DMS 273 treated with DMSO at 0.1 percent for 48 hours (cell line): ENCODE measurements at places on chromosomes 13 and 19.

DNA sequence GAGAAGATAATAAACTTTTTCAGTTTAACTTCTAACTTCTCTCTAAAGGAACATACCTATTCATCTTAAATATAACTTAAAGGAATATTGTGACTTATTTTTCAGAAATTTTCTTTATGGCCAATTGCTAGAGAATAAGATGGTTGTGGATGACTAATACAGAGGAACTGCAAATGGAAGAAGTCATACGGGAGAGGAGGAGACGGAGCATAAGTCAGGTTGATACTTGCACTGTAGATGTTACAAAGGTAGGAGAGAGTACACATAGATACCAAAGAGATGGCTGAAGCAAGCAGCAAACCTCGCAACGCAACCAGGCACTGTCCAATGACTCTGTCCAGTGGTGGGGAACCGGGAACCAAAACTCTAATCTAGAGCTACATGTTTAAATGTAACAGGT lies 963.4 kb downstream of the PCDH9 start:
- no peak for DNase-seq

DNA sequence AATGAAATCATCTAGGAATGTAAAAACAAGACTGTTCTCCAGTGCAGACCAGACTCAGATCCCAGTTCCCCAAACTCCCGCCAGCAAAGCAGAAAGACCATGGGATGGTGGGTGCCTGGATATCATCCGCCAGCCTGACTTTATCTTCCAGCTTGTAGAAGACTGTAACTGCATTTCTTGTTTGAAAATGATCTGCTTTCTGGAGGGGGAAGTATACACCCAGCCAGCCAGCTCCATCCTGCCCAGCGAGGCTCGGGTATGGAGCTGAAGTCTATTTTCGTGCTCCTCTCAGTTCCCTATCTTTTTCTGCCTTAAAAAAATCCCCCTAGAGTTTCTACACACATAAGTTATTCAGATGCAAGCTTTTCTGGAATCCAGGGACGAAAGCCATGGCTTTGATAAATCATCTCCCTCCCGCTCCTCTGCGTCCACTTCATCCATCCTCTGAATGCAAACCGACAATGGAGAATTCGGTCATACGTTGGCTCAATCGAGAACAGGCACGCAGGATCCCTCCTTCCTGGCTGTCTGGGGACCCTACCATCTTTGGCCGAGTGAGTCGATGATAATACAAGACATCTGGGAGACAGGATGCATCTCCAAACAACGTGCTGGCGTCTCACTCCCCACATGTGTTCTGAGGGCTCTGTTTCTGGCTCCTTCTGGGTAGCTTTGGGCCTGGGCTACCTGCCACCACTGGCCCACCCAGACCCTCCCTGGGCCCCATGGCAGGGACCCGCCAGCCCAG lies 31.2 kb downstream of the CEBPG start:
- no peak for DNase-seq

- no peak for DNase-seq
These were observed at the start of gene PRMT1 for GRCh38 chr19:49677231-49677900. Gene PRMT1, plus strand, starts transcription at chr19:49677271. Its CDS starts 10 bp downstream, at chr19:49677281.

- peak; percentile 45 for DNase-seq
These were observed 1.0 kb downstream of the SCN1B start for GRCh38 chr19:35031072-35031881.

- DNase-seq: no peak
These were observed 44.8 kb downstream of the PHF11 start for GRCh38 chr13:49540552-49540951.

DNA sequence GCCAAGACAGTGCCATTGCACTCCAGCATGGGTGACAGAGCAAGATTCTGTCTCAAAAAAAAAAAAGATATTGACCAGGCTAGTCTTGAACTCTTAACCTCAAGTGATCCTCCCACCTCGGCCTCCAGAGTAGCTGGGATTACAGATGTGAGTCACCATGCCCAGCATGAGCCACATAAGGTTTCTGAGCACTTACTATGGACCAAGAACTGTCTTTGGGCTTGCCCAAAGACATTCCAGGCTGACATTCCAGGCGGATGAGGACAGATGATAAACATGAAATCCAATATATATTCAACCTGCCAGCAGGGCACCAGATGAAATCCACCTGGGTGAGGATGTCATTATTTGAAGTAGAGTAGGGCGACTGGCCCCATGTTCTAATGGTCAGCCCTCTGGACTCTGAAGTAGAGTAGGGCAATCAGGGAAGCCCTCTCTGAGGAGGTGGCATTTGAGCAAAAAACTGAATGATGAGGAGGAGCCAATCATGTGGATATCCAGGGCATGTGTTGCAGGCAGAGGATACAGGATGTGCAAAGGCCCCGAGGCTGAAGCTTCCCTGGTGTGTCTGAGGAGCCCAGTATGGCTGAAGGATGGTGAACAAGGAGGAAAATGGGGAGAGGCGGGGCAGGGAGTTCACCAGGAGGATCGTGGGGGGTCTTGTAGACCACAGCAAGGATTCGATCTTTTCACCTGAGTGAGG lies 4.0 kb downstream of the C19orf38 start:
- DNase-seq: no peak
